ENCODE measurements at places on chromosomes 6 and 20.

DNA sequence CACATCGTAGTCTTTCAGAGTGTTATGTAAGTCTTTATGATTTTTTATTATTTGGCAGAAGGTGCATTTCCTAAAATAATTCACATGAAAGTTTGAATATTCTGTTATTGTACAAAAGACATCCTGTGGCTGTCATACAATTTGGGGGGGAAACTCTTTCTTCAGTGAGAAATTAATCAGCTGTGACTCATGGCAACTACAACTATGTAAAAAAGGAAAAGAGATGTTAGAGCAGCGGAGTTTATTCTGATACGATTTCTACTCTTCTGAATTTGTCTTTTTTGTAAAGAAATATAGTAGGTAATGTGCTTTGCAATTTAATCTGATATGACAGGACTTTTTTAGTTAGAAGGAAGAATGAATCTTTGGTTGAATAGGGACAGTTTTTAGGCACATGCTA lies 14.2 kb downstream of the COL19A1 start:
- DNase-seq = no peak

DNA sequence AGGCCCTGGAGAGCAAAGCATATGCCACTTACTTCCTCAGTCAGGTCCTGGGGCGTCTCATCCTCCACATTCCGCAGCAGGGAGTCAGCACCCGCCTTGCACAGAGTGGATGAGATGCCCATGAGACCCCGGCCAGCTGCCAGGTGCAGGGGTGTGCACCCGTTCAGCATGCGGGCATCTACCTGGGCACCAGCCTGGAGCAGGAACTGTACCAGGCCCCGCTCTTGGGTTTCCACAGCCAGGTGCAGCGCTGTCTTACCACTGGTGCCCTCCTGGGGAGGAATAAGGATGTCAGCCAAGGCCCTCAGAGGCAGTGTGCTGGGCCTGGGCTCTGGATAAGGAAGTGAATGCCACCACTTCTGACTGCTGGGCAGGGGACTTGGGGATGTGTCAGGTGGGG lies 2.7 kb upstream of the SLC35B2 start:
- DNase-seq = no peak

GRCh38 chr20:57294550-57294949 lies 28.1 kb upstream of the BMP7 start:
- DNase-seq = no peak

GRCh38 chr6:119148098-119148824 lies 69.8 kb upstream of the FAM184A start:
- peak; percentile 12 for DNase-seq

GRCh38 chr6:105432797-105433196 lies 29.9 kb upstream of the PREP start:
- DNase-seq = no peak

DNA sequence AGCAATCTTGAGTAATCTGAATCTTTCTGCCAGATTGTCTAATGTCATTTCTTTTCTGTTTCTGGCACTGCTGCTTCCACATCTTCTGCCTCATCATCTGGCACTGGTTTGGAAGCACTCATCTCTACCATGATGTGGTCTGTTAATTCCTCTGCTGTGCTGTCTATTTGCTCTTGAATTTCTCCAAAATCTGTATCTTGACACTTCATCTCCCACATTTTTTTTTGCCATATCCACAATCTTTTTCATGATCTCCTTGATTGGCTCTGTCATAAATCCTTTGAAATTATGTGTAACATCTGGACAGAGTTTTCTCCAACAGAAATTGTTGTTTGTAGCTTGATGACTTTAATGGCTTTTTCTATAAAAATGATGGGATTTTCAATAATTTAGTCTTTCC lies 417.8 kb upstream of the MANEA start:
- DNase-seq = no peak

- no peak for DNase-seq
Observed at GRCh38 chr6:170080169-170080827, 210.6 kb downstream of the DLL1 start.

- DNase-seq = no peak
Observed at GRCh38 chr6:14281811-14282660, 164.5 kb downstream of the CD83 start.

DNA sequence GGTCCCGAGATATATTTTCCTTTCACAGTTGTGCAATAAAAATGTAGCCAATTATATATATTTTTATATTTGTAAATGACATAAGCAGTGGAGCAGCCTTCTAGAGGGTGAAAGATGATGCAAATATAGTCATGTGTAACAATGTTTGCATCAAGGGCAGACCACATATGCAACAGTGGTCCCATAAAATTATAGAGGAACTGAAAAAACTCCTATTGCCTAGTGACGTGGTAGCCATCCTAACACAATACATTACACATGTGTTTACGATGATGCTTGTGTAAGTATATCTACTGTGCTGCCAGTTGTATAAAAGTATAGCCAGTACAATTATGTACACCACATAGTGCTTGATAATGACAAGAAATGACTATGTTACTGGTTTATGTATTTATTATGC lies 162.8 kb downstream of the ZFAND3 start:
- DNase-seq = no peak

DNA sequence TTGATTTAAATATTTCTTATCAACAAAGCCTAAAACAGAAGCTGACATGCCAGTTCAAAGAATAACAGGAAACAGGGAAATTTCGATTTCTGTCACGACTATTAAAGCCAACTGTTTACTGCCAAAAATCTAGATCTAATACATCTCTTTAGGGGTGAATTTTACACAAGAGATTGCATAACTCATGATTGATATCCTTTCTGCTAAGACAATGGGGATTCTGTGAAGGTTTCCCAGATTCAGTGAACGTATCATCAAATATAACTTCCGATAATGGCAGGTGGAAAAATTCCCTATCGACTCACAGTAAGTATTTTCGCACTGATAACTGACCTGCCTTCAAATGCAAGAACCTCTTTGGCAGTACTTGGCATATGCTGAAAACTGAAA lies 42.9 kb downstream of the NHSL1 start:
- DNase-seq = no peak

- no peak for DNase-seq
Observed at GRCh38 chr20:59051666-59052185, 9.1 kb upstream of the PRELID3B start.

DNA sequence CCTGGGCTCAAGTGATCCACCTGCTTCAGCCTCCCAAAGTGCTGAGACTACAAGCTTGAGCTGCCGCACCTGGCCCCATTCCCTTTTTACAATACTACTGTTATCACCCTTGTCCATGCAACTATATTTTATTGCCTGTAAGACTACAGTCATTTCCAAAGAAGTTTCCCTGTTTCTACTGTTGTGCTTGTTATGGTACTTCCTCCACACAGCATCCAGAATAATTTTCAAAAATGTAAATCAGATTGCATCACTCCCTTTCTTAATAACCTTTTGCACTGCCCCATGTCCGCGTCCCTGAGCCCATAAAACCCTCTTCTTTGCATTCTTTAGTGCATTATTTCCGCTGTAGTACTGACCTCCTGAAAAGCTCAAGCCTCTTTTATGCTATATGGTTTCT lies 128.9 kb upstream of the AKIRIN2 start:
- DNase-seq = no peak

DNA sequence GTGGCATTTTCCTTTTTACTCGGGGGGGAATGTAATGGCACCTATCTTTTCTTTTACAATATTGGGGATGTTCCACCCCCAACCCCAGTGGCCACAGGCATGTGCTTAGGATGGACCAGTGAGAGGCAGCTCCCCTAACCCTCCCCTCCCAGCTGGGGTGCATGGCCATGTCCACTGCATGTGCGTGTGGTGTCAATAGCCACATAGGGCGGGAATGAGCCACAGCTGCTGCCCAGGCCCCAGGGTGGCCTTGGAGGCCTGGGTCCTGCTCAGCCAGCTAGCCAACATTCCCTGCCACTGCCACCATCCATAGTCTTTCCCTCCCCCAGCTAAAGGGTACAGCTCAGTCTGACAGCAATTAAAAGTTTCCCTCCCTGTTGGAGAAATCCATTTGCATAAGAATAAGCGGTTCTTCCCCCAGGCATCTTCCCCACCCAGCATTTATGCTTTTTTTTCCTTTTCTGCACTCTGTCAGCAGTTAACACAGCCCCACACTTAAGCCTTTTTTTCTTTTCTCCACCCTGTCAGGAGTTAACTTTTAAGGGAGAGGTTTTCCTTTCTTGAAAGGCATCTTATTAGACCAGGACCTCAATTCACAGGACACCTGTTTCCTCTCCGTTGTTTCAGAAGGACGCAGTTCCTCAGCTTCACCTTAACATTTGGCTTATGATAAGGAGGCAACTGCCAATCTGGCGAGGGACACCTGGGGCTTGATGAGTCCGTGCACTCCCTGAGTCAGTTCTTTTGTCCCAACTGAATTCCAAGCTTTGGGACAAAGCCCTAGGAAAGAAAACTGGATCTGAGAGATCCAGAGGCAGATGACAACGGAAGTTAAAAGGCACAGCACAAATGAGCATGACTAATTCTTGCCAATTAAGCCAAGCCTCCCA lies 121.4 kb downstream of the TPBG start:
- DNase-seq = no peak

DNA sequence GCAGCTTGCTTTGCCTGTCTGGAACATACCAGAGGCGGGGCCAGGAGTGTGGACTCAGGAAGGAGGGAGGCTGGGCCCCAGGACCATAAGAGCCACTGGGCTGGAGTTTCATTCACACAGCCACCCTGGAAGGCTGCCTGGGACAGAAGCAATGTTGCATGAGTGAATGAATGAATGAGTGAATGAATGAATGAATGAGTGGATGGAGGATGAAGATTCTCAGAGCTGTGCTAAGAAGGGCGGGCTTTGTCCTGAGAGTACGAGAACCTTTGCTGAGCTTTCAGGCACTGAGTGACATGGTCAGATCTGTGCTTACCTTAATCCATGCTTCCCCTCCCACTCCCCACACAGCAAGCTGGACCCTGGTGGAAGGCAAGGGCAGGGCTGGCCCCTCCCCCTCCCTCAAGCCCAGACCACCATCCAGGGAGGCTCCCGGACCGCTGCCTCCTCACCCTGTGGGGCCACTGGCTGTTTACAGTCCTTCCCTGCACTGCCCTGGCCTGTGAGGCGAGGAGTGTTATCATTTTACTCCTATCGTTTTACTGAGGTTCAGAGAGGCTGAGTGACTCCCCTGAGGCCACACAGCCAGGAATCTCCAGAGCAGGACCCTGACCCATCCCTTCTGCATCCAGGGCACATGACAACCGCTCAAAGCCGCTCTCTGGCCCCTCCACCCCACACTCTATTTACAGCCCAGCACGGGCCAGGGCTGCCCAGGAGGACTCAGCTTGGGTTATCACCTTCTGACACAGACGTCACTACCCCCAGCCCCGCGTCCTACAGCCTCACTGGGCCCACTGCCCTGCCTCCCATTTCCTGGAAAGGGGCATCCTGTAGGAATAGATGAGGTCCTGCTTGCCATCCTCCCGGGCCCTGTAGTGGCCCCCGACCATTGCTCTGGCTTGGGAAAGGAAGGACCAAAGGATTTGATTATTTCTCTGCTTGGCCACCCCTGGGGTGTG lies 269.7 kb downstream of the TAF4 start:
- DNase-seq = no peak

DNA sequence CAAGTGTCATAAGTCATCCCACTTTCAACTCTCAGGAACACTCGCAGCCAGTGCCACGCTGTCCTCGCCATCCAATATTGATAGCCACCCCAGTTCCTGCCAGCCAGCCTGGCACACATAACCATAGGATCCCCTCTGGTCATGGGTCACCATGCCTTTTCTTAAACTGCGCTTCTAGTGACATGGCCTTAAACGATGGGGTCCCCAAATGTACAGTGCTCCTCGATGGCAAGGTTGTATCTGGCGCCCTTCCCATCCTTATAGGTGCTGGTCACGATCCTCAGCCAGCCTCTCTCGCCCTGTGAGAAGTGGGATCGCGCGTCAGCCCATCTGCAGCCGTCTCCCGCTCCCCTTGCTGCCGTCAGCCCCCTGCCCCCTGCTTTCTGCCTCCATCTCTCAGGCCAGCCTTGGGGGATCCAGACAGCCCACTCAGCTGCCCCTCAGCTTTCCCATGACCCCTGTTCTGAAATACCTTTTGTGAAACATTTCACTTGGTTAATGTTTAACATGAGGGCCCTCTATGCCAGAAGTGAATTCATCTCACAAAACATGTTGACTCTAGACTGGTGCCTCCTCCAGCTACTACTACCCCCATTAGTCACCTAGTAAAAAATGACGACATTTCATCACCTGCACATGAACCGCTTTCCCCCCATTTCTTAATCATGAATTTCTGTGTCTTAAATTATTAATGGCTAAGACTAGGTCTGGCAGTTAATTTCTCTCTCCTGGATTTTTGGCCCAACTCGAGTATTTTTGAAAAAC lies 11.4 kb downstream of the CTSZ start:
- DNase-seq = no peak

GRCh38 chr6:107763946-107764345 lies 60.2 kb downstream of the SCML4 start:
- DNase-seq = no peak

GRCh38 chr6:85089255-85089654 lies 324.9 kb upstream of the TBX18 start:
- DNase-seq = no peak

GRCh38 chr20:57660922-57661745 lies 40.9 kb upstream of the ZBP1 start:
- DNase-seq = no peak

GRCh38 chr6:70103798-70104197 lies 199.1 kb downstream of the COL9A1 start:
- no peak for DNase-seq

GRCh38 chr6:26271668-26272024 lies 93.4 kb upstream of the BTN3A2 start:
- DNase-seq = no peak

DNA sequence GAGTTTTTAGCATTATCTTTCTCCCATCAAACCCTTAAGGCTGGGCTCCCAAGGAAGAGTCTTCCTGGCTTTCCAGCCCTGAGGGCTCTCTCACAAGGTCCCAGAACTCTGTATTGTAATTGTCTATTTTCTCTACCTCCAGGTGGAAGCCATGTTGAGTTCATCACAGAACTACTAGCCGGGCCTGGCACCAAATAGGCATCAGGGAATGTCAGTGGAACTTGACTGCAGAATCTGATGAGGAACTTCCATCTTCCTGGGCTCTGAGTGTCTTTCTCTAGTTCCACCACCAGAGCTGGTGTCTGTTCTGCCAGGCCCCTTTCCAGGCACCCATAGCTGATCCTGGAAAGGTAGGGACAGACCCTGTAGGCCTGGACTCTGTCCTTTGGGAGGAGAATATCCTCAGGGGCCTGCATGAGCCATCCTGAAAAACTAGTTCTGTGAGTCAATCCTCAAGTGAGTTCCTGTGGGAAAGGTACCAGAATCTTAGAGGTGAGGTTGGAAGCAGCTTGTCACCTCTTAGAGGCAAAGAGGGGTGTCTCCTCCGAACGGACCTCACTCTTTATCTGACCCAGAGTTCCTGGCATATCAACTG lies 11.1 kb upstream of the TOP1 start:
- DNase-seq = no peak

GRCh38 chr6:20497216-20498040 lies 36.8 kb upstream of the CDKAL1 start:
- DNase-seq = no peak

Data from CD4-positive, alpha-beta T cell treated with Interleukin-21 for 1 hour (primary cell).